Lung microvascular endothelial cell (primary cell): ENCODE measurements at places on chromosomes 7 and 10. TPM values are rescaled to one million over a fixed set of nuclear protein-coding genes. Genes with fewer than 3 reads are reported as not detected.

RNF32 gene
- 0.20 and 0.44 TPM in 2 replicates for total RNA-seq

SPOCK2 gene
- total RNA-seq: 2.2 and 3.0 TPM in 2 replicates

MKX gene
- total RNA-seq: 0.20 TPM in 1 of 2 replicates, not detected in the other

OR6V1 gene
- not detected in 2 replicates for total RNA-seq

OR2A1 gene
- total RNA-seq: not detected in 2 replicates

SPDYE9 gene
- total RNA-seq: not detected in 2 replicates

BBIP1 gene
- total RNA-seq: 15.3 and 17.9 TPM in 2 replicates

PSAP gene
- 493 and 688 TPM in 2 replicates for total RNA-seq

HTRA1 gene
- 42.7 and 125 TPM in 2 replicates for total RNA-seq

BAIAP2L1 gene
- under 0.01 and 0.22 TPM in 2 replicates for total RNA-seq

PNLIPRP2 gene
- total RNA-seq: not detected in 2 replicates
